ENCODE measurements at places on chromosomes 6 and 20. TPM values are rescaled to one million over a fixed set of nuclear protein-coding genes. Genes with fewer than 3 reads are reported as not detected.

SPATS1 gene
- not detected for total RNA-seq

GRCh38 chr6:4178737-4179333, 43.5 kb upstream of the ECI2 start:
- DNase-seq: no peak

- DNase-seq: peak; percentile 91
Measured at GRCh38 chr6:140485740-140486449, 1111.4 kb upstream of the CITED2 start.

- DNase-seq: peak; percentile 66
Measured at GRCh38 chr20:10557685-10558084, 116.1 kb downstream of the JAG1 start.

GRCh38 chr6:39937686-39938333, 3.5 kb upstream of the MOCS1 start:
- no peak for DNase-seq

GRCh38 chr20:62292108-62292507, 10.7 kb upstream of the ADRM1 start:
- no peak for DNase-seq

DNA sequence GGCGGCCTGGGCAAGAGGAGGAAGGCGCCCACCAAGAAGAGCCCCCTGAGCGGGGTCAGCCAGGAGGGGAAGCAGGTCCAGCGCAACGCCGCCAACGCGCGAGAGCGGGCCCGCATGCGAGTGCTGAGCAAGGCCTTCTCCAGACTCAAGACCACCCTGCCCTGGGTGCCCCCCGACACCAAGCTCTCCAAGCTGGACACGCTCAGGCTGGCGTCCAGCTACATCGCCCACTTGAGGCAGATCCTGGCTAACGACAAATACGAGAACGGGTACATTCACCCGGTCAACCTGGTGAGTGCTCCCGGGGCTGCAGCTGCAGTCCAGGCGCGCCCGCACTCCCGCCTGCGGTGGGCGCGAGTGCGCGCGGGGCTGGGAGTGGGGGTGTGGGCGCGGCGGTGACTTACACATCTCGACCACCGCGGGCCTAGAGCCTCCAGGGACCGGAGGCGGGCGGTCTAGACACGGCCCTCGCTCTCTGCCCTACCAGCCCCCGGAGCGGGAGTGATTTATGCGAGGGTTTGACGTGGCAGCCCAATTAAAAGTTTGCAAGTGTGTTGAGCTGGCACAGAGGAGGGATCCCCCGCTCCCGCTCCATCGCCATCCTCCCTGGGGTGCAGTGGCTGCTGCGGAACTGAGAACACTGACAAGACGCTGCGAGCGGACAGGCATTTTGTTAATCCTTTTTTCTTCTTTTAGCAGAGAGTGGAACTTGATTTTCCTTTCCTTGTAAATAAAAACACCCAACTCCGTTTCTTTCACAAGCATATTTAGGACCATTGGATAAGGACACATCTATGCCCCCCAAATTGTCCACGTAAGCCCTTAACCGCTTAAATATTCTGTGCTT, 867 bp downstream of the TCF21 start:
- DNase-seq: no peak

GRCh38 chr6:123888771-123889513, 85.3 kb downstream of the NKAIN2 start:
- DNase-seq: no peak

All from kidney epithelial cell (primary cell).